Central memory CD4-positive, alpha-beta T cell (primary cell): ENCODE measurements at places on chromosomes 6 and 20.

- peak; percentile 10 for DNase-seq
Measured at GRCh38 chr6:139580592-139581484, 206.4 kb upstream of the CITED2 start.

DNA sequence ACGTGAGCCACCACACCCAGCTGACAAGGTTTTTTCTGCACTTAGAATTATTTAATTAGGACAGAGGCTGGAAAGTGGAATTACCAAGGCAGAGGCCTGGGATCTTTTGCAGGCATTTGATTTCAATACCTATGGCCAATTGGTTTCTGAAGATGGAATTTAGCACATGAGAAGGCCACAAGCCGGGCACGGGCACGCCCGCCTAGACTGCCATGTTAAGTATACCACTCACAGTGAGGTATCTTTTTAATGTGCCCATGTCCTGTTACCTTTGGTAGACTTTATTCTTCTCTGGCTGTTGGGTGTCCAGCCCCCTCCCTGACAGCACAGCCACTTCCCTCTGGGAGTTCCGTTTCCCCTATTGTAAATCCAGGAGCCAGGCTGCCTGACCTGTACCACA, 18.0 kb upstream of the TAF8 start:
- DNase-seq, result no peak

GRCh38 chr6:22149501-22150367, 147.1 kb downstream of the PRL start:
- DNase-seq, result no peak

GRCh38 chr6:40896696-40897095, 142.3 kb downstream of the UNC5CL start:
- no peak for DNase-seq

DNA sequence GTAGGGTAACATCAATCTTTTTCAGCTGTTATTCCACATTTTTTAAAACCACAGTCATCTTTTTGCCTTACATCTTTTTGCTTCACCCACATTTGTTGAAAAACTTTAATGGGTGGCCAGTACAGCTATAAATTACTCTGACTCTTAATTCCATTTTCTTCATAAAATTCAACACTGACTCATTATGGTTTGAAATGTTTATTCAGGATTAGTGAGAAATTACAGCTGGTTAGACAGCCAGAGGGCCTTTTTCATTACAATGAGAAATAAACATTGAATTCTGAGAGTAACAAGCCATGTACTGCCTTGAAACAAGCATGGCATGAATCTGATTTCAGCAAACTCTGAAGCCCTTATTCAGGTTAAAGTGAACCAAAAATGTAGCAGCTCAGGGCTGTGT, 19.5 kb downstream of the NDUFAF4 start:
- no peak for DNase-seq

DNA sequence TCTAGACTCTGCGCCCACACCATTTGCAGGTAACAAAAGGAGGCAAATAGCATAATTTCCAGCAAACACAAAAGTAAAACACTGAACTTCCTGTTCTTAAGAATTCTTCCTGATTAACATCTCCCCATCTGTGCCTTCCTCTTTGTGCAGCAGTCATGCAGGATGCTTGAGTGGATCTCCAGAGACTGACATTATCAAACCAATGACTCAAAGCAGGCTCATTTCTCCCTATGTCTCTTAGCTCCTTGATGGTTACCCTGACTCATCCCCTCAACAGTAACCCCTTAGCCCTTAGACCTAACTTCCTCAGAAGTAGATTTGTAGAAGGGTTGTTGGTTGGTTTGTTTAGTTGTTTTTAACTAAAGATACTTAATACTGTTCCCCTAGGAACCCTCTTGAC, 137.0 kb upstream of the RIN2 start:
- no peak for DNase-seq

GRCh38 chr6:77298283-77298682, 165.0 kb downstream of the HTR1B start:
- no peak for DNase-seq

DNA sequence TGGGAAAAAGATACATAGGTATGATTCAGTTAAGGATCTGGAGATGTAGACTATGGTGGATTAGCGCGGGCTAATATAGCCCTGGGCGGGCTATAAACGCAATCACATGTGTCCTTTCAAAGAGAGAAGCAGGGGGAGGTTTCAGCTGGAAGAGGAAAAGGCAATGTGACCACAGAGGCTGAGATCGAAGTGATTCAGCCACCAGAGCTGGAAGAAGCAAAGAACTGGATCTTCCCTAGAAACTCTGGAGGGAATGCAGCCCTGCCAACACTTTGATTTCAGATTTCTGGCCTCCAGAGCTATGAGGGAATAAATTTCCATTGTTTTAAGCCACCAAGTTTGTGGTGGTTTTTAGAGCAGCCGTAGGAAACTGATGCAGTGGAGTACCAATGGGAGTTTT, 81.5 kb upstream of the NHSL1 start:
- DNase-seq, result no peak

DNA sequence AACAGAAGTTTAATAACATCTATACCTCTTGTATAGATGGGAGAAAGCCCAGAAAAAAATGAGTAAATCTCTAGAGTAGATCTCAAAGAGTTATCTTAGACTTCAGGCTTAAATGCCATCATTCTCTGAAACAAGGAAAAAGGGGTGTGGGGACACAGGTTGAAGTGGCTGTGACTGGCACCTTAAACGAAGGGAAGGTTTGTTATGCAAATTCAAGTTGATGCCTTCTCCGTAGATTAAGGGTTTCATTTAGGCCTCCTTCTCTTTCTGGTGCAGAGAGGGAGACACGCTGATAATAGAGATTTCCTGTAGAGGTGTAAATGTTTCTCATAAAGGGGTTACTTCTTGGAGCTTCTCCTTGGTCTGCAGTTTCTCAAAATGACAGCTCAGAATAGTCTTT, 252.1 kb downstream of the CD83 start:
- no peak for DNase-seq

- no peak for DNase-seq
Measured at GRCh38 chr6:43765776-43766499, 4.1 kb upstream of the VEGFA start.

DNA sequence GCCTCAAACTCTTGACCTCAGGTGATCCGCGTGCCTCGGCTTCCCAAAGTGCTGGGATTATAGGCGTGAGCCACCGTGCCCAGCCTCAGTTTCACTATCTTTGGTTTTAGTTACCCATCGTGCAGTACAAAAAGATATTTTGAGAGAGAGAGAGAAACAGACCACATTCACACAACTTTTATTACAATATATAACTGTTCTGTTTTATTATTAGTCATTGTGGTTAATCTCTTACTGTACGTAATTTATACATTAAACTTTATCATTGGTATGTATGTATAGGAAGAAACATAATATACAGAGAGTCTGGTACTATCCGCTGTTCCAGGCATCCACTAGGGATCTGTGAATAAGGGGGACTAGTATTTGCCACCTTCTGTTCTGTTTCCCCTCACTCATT, 29.4 kb upstream of the TAF8 start:
- no peak for DNase-seq

- DNase-seq, result no peak
Measured at GRCh38 chr6:122788663-122789181, 336 bp upstream of the SMPDL3A start.

- no peak for DNase-seq
Measured at GRCh38 chr6:48985025-48985424, 478.0 kb downstream of the MMUT start.

GRCh38 chr6:36633915-36634314, 39.8 kb downstream of the SRSF3 start:
- no peak for DNase-seq

DNA sequence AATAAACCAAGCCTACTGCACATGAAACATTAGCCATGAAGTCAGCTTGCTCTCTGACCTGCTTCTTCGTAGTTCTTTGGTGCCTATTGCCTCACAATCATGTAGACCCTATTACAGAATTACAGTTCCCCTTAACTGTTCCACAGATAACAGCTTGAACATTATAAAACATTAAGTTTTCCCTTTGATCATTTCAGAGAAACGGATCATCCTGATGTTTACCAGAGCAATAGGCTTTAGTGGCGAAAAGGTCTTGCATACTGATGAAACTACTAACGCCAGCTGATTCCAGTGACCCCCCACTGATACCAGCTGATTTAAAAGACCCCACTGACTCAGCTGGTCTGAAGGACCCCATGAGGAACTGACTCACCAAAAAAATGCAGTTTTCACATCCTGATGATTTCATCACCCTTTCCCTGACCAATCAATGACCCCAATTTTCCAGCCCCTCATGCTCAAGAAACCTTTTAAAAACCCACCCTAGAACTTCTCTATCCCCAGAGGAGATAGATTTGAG, 39.4 kb upstream of the MLIP start:
- no peak for DNase-seq

DNA sequence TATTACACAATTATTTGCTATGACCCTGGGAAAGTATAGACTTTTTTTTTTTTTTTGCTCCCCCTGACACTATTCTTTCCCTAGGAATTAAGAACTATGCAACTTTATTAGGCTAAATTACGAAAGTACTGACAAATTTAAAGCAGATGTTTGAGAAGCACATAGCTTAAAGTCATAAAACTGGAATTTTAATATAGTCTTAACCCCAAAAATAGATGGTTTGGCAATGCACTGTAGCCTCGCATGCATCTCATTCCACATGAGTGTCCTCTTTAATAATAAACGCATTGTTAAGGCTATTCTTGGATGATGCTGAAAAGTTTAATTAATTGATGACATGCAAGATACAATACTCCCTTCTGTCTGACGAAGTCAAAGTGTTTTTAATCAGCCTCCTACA, 49.3 kb downstream of the TBC1D7 start:
- no peak for DNase-seq

GRCh38 chr6:43718387-43719105, 31.0 kb upstream of the MRPS18A start:
- DNase-seq, result no peak

DNA sequence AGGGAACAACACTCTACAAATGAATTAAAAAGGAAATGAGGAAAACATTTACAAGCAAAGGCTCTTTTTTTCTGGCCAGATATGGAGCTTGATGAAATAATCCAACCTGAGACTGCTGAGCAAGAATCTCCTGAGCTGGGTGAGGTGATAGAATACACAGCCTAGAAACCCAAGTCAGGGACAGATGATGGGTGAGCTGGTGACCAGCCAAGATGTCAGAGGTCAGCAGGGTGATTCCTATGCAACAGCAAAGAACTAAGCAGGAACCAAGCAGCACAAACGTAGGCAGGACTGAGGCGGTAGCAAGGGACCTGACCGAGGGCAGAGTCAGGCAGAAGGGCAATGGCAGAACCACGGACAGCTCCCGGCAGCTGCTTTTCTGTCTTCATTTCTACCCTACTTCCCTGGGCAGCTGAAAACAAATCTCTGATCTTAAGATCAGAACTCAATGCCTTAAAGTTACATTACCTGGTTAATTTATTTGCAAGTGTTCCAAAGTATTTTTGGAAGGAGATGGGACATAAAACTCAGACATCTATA, 75.1 kb downstream of the CDC40 start:
- DNase-seq, result no peak

GRCh38 chr20:38999965-39000910, 38.1 kb downstream of the DHX35 start:
- DNase-seq, result no peak

DNA sequence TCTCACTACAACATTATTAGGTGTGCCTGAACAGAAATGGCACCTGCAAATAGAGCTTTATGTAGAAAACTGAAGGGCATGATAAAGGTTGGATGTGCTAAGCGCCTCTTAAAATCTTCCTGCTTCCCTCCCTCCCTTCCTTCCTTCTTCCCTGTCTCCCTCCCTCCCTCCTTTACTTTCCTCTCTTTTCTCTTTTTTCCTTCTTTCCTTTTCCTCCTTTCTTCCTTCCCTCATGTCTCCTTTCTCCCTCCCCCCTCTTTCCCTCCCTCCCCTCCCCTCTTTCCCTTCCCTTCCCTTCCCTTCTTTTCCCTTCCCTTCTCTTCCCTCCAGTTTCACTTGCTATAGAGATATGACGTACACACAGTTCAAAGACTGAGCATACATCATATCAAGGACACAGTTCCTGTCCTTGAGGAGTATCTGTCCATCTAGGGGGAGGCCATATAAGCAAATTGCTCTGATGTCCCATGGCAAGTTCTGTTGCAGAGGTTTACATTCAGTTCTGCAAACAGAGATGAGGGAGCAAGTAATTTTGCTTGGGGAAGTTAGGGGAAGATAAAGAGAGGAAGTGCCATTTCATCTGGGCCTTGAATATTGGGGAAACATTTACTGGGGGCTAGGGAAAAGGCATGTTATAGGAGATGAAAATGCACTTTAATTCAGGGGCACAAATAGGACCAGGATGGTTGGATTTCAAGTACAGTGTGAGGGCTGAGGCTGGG, 79.0 kb upstream of the EEF1E1 start:
- DNase-seq, result no peak

GRCh38 chr20:43925801-43926200, 11.1 kb downstream of the TOX2 start:
- no peak for DNase-seq

DNA sequence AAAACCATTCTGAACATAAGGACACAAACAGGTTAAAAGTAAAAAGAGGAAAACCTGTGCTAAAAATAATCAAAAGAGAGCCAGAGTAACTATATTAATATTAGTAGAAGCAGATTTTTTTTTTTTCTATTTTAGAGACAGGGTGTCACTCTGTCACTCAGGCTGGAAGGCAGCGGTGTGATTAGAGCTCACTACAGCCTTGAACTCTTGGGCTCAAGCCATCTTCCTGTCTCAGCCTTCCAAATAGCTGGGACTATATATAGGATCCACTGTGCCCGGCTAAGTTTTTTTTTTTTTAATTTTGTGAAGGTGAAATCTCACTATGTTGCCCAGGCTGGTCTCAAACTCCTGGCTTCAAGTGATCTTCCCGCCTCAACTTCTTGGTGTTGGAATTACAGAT, 33.4 kb upstream of the PLN start:
- DNase-seq, result no peak

- no peak for DNase-seq
Measured at GRCh38 chr6:53095716-53096115, 30.5 kb downstream of the FBXO9 start.

GRCh38 chr20:3358676-3359340, 48.7 kb downstream of the DNAAF9 start:
- DNase-seq, result no peak

- no peak for DNase-seq
Measured at GRCh38 chr6:146210406-146211083, 181.7 kb downstream of the GRM1 start.

- DNase-seq, result no peak
Measured at GRCh38 chr6:7242835-7243178, 70.2 kb downstream of the SSR1 start.

DNA sequence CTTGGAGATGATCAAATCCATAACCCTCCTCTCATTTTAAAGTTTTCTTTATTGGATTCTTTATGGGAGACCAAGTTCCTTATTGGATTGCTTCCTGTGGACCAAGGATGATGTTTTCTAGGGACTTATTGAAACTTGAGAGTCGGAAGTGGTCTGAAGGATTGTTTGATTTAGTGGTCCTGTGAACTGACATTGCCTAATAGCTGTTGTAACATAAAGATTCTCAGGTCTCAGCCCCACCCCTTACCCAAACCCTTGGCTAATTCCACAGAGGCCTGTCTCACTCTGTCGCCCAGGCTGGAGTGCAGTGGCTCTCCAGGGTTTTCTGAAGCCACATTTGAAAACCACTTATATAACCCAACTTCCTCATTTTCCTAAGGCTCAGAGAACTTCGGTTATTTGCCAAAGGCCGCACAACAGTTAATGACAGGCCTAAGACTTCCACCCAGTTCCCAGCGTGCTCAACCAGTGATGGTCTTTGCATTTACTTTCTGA, 77.0 kb downstream of the ATXN1 start:
- DNase-seq, result no peak

- DNase-seq, result no peak
Measured at GRCh38 chr20:6530254-6530653, 237.2 kb upstream of the BMP2 start.

- DNase-seq, result peak; percentile 57
Measured at GRCh38 chr20:34058831-34059230, 53.2 kb downstream of the EIF2S2 start.
